Kidney (tissue), 22 donors: ENCODE measurements at places on chromosomes 1 and 21. TPM values are rescaled to one million over a fixed set of nuclear protein-coding genes. Genes with fewer than 3 reads are reported as not detected.

Gene LIN28A
- polyA plus RNA-seq: not detected

Gene ZBTB21
- 2.3 TPM for polyA plus RNA-seq

Gene HUNK
- 2.7 TPM for polyA plus RNA-seq

Gene TDRD5
- polyA plus RNA-seq: 1.5 TPM

DNA sequence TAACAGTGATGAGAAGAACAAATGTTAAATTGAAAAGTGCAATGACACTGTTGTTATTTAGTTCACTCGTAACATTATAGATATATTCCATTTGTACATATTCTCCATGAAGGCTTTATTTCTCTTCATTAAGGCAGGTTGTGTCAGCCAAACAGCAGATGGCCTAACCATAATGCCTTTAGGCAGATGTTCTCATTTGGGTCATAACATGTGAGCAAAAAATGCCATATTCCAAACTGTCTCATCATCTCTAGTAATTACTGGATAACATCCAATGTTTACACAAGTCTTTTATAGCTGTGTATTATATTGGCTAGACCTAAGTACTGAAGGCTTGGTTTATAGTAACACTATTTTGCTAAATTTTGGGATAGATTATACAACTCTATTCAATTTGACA is 87.2 kb upstream of the CHODL start:
- no peak for DNase-seq

GRCh38 chr1:205434738-205435137 is 12.9 kb upstream of the LEMD1 start:
- no peak for DNase-seq

DNA sequence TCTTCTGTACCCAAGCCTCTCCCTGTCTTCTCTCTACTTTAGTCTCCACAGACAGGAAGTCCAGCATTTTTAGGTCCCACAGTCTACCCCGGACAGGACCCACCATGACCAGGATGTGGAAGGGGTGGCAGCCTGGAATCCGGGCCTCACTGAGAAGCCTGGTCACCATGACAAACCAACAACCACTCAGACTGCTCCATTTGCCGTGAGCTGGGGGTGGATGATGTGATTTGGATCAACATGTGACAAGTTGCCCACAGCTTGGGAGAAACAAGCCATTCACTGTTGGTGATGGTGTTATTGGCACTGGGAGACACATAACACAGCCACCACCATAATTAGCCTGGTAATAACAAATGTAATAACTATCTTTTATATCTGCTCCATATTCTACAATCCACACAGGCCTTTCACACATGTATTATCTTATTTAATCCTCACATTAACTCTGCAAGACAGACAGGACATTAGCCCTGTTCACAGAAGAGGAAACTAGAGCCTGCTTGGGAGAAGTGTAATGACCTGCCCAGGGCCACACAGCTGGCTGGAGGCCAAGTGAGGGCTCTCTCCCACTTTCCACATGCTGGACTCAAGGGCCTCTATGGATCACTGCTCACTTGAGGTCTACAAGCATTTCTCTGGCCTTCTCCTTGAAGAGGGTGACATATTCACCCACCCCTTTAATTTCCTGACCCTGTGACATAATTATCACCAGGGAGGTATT is 22.9 kb downstream of the MEF2D start:
- no peak for DNase-seq

DNA sequence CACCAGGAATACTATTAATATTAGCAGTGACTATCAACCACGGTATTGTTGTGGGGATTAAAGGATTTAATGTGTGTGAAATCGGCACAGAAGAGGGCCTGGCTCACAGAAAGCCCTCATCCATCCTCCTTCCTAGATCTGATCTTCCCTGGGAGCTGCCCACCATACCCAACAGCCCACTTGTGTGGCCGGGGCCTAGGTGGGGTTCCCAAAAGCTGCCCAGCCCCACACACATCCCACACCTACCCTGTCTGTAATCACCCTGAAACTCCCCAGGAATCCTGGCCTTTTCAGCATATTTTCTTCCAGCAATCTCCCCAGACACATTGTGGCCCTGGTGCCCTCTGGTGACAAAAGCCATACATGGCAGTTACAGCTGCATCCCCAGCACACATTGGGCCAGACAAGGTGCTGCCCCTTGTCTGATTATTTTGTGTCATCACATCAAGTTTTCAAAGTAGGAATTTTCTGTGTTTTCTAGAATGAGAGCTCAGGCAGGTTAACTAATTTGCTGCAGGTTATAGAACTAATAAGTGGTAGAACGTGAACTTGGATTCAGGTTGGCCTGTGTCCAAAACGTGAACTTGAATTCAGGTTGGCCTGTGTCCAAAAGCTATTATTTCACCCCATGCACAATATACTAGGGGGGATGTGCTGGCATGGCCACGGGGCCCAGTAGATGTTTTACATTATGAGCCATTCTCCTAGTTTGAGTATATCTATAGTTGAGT is 5.3 kb upstream of the SLC6A9 start:
- DNase-seq: peak; percentile 81

GRCh38 chr1:210616356-210616755 is 287.7 kb downstream of the HHAT start:
- DNase-seq: no peak

GRCh38 chr1:49234988-49235387 is 458.3 kb upstream of the BEND5 start:
- DNase-seq: no peak

DNA sequence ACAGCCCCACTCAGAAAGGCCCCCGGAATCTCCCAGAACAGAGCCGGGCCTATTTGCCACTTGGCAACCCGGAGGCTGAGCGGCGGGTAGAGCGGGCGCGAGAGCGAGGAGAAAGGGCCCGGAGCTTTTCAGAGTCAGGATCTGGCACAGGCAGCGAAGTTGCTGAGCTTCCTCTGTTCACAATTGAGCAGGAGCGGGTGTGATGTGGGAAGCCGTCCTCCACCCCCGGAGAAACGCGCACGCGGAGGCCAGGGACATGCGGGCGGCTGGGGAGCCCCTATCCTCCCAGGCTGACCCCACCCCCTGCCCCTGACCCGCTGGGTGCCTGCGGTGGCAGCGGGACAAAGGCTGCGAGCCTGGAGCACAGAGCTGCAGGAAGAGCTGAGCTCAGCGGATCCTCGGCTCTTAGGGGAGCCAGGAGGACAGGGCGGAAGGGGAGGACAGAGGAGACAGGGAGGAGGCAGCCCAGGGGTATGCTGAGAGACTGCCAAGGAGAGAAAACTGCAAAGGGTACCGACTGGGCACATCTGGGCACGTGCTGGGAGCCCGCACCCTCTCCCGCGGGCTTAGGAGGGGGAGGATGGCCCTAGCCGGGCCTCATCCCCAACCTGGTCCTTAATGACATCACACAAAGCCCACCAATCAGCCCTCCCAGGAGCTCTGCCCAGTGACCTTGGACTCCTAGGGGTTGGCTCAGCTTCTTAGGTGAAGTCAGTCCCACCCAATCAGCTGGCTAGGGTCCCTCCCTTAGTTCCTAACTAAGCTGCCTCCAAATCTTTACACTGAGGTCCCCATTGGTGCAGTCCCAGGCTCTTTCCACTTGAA is 9.3 kb downstream of the KIF21B start:
- DNase-seq: no peak

DNA sequence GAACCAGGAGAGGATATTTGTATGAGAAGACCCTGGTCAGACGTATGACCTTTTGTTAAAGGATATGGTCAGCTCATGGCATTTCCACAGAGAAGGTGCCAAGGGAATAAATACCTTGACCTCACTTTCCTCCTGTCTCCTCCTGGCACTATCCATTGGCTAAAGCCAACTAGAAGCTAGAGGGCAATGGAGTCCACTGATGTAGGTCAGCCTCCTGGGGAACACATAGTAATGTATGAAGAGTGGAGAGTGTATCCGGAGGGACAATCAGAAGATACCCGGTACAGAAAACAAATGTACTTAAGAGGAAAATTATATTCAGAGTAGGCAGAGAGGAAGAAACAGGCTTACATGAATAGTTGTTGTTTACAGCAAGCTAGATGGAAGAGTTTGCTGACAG is 698 bp upstream of the NTMT2 start:
- no peak for DNase-seq

- DNase-seq: no peak
Measured at GRCh38 chr1:192633533-192634253, 2.3 kb upstream of the RGS13 start.

DNA sequence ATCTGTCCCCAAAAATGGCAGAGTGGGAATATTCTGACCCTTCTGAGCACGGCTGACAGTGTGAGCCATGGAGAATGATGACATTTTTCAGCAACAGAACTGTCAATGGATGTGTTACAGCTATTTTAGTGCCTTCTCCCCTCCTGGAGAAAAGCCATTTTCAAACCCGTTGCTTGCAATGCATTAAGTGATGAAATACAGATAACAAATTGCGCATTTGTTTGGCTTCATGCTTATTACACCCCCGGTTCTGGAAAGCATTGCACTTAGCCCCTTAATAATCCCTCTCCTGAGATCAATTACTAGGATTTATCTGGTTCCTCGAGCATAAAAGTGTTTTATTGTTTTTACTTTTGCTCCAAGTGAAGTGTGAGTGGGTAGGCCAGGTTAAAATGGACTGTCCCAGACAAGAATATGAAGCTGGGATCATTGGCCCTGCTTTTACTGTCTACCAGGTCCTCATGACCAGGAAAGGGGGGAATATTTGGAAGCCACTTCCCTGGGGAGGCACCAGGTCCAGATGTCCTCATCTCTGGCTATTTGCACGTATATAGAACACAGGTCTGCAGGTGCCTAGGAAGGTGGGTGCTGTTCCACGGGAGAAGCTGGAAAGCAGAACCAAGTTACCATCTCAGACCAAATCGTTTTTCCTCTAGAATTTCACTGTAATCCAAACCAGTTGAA is 37.5 kb upstream of the HHAT start:
- DNase-seq: no peak

GRCh38 chr1:70840260-70840953 is 207.2 kb downstream of the PTGER3 start:
- no peak for DNase-seq

DNA sequence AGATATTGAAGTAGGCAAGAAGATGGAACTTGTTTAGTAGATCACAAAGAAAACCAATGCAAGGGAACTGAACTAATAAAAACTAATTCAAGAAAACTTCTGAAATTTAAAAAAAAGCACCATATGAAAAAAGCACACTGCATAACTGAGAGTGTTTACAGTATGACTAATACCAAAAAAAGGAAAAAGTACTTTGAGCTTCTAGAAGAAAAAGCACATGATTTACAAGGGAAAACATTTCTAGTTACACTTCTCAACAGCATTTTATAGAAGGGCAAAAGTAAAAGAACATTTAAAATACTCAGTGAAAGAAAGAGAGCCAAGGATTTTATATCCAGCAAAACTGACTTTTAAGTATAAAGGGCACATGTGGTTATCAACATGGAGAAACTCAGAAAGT is 233.6 kb downstream of the RPS6KC1 start:
- no peak for DNase-seq

DNA sequence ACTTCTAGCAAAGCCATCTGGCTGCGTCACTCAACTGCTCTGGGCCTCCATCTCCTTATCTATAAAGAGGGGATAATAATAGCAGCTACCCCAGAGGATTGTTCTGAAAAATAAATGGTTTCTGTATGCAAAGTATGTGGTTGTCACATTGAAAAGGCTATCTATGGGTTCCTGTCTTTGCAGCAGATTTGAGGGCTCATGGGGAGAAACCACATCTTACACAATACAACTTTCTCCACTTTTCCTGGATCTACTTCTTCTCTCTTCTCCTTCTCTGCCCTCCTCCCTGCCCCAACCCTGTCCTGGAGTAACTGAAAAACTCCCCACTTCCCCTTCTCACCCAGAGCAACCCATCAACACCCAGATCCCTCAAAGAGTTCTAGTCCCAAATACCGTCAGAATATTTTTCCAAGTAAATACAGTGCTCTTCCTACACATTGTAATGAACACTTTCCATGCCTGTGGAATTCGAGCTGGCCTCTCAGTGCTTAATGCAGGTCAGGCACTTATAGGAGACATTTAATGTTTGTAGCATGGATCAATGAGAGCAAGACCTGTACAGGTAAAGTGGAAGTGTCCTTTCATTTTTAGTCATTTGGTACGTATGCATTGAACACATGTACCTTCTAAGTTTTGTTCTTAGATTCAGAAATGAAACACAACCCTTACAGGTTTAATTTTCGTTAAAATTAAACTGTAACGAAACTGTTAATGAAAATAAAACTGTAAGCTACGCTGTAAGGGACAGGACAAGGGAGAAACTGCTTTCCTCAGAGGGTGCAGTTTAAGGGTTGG is 131.9 kb downstream of the AK5 start:
- DNase-seq: no peak

DNA sequence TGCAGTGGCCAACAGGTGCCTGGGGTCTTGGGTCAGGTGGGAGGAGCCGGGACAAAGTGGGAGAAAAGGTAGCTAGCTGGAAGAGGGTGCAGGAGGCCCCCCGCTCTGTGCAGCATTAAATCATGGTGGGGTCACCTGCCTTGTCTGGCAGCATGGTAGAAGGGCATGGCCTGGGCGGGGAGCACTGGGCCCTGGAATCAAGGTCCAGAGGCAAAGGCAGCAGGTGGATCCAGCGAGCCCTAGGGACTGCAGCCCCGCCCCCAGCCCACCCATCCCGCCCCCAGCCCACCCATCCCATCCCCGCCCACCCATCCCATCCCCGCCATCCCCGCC is 16.7 kb upstream of the TTLL10 start:
- DNase-seq: no peak

DNA sequence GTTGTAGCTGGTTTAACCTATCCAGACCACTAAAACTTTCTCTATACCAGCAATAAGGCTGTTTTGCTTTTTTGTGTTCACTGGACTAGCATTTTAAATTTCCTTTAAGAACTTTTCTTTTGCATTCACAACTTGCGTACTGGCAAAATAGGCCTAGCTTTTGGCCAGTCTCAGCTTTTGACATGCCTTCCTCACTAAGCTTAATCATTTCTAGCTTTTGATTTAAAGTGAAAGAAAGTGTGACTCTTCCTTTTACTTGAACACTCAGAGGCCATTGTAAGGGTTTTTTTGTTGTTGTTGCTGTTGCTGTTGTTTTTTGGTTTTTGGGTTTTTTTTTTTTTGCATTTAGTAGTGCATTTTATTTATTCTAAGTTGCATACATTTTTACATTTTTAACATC is 15.2 kb downstream of the RPAP2 start:
- no peak for DNase-seq

DNA sequence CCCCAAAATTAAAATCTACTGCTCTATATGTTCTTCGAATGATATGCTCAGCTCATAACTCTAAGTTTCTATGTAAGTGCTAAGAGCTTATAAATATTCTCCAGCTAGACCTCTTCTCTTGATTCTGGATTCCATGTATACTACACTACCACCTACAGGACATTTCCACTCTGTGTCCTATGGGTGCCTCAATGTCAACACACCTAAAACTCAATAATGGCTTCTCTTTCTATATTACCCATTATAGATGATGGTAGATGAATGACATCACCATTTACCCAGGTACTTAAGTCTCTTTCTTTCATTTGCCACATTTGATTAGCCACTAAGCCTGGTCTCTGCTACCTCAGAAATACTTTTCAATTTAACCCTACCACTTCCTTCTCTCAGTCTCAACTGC is 41.3 kb downstream of the TBX19 start:
- no peak for DNase-seq

GRCh38 chr1:4172644-4173599 is 272.9 kb upstream of the C1orf174 start:
- DNase-seq: no peak
